ENCODE measurements at places on chromosomes 12 and 14.
A peak's percentile ranks its signal among the peaks of the same experiment; 100 is the strongest.

DNA sequence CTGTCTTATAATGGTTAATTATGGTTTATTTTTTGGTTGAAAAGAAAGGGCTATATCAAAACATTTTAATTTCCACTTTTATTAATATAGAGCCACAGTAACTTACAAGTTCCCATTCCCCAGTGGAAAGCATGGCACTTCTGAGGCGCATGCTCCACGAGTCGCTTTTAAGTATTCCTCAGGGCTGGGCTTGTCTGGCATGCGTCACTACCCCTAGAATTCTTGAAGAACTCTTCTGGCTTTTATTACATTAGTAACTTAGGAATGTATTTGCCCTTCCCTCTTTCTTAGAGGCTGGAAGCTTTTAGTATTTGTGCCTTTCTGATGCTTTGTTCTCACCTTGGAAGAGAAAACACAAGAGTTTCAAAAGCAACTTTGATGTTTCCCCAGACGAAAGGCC, 81.1 kb downstream of the ESR2 start:
- DNase-seq: no peak

GRCh38 chr14:100779691-100780080, 46.2 kb upstream of the MEG3 start:
- no peak for DNase-seq

GRCh38 chr12:4269279-4269991, 4.1 kb upstream of the CCND2 start:
- DNase-seq: peak; percentile 93

DNA sequence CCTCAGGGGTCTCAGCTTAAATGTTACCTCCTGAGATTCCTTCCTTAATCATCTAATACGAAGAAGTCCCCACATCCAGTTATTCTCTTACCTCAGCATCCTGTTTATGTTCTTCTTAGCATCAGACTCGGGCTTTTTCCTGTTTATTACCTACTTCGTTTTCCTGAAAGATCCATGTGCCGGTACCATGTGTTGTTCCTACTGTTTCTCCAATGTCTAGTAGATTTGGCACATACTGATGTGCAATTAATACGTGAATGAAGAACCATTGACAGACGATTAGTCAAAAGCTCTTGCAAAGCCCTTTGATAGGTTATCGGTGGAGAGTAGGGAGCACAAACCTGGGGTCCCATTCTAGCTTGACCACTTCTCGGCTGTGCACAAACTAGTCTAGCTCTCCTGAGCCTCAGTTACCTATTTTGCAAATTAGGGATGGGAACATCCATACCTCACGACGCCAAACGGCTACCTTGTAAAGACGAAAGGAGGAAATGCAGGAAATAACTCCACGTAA, 735 bp upstream of the MAPKAPK5 start:
- no peak for DNase-seq

DNA sequence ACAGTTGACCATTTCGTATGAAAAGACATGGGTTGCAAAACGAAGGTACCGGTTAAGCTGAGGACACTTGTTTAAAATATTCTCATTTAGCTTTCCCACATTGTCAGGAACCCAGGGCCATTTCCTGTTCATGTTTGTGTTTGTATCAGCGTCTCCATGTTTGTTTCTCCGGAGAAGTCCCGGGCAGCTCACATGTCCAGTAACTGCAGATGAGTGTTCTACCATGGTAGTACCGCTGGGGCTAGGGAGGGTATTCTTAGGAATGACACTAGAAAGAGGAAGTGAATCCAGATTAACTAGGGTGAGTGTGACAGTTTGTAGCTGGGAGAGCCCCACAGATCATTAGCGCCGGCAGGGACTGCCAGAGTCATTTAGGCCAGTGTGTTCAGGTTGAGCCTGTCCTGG, 50.0 kb upstream of the EVL start:
- peak; percentile 46 for DNase-seq

- no peak for DNase-seq
Measured at GRCh38 chr12:9388379-9388778, 180.2 kb upstream of the PZP start.

DNA sequence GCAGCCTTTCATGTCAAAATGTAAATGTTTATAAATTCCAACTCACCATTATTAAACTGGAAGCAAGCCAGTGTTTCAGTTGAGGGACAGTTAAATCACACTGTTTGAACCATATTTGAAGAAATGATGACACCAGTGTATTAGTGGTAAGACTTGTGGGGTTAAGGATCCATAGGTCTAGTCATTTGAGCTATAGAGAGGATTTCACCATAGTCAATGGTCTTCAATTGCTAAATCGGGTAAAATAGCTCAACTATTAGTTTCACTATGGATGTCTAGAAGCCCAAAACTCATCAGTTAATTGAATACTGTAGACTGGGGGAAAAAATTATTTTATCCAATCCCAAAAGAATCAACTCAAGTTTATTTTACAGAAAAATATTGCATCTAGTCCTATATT, 659.1 kb downstream of the NRXN3 start:
- no peak for DNase-seq

GRCh38 chr14:55884819-55885218, 233.4 kb upstream of the PELI2 start:
- no peak for DNase-seq

GRCh38 chr14:51677738-51678137, 26.0 kb downstream of the FRMD6 start:
- DNase-seq: no peak

DNA sequence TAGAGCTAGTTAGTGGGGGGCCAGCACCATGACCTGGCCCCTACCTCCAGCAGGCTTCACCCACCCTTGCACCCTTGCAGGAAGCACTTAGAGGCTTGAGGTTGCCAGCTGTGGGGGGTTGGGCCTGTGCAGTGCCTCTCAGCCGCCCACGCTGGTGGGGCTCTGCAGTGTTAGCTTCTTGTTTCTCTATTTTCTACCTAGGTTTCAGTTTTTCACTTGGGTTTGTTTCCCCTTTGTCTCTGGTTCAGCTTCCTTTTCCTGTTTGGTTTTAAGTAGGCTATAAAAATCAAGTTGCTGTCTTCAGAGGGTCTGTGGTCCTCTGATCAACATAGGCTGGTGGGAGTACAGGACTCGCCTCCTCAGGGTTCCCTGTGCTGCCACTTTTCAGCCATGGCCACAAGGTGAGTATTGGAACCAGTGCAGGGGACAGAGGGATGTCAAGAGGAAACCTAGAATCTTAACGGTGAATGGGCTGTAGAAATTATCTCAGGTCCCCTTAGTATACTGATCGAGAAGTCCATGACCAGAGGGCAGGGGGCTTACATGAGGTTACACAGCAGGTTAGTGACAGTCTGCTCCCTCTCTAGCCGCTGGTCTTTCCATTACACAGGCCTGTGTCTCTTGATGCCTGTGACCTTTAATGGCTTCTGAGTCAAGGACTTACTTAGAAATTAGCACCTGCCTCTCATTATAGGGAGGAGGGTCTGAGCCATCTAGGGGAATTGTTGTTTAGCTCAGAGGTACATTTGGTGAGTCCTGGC, at the start of gene EVL:
EVL (plus strand) TSS at position 312 of the 761 bp plus-strand sequence; CDS start at position 391, 79 bp downstream.
- no peak for DNase-seq

GRCh38 chr14:74217672-74218448, 21.4 kb upstream of the VSX2 start:
- DNase-seq: peak; percentile 75

- DNase-seq: peak; percentile 63
Measured at GRCh38 chr12:53575502-53576249, 50.5 kb downstream of the ATF7 start.

GRCh38 chr14:70283156-70283555, 76.3 kb downstream of the COX16 start:
- no peak for DNase-seq

DNA sequence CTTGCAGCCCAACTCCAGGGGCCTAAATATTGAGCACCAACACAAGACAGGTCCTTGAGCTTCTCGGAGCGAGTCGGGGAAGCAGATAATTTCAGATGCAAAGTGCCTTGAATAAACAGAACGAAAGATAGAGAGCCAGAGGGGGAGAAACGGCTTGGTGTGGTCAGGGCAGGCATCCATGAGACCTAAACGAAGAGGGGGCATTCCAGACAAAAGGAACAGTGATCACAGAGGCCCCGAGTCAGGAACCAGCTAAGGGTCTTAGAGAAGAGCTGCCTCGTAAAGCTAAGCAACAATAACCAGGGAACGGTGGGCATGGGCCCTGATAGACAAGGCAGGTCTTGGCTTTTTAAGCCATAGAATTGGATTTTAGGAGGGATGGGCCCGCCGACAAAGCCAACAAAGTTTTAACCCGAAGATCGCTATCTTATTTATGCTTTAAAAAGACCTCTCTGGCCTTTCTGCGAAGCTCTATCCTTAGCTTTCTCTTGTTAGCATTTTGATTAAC, 421 bp upstream of the ACADS start:
- DNase-seq: no peak

GRCh38 chr14:51006781-51007211, 62.5 kb upstream of the PYGL start:
- peak; percentile 70 for DNase-seq

- DNase-seq: no peak
Measured at GRCh38 chr12:62127516-62127915, 132.7 kb upstream of the USP15 start.

DNA sequence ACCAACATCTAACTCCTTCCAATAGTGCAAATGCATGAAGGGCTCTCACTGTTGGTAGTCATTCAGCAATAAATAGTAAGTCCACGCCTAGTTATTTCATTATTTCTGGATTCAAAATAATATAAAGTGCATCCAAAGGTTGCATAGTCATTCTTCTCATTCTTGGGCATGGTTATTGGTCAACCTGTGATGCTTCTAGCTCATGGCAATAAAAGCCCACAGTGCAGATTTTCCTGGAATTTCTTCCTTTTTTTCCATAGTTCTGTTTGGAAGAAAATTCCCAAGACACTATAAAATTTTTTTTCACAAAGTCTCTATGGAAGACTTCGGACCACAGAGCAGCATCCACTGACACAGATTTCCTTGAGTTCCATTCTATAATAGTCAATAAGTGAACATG, 7.6 kb downstream of the CD69 start:
- no peak for DNase-seq

- DNase-seq: no peak
Measured at GRCh38 chr12:63362166-63362565, 211.2 kb upstream of the AVPR1A start.

GRCh38 chr14:34685819-34686428, 28.5 kb downstream of the CFL2 start:
- no peak for DNase-seq

DNA sequence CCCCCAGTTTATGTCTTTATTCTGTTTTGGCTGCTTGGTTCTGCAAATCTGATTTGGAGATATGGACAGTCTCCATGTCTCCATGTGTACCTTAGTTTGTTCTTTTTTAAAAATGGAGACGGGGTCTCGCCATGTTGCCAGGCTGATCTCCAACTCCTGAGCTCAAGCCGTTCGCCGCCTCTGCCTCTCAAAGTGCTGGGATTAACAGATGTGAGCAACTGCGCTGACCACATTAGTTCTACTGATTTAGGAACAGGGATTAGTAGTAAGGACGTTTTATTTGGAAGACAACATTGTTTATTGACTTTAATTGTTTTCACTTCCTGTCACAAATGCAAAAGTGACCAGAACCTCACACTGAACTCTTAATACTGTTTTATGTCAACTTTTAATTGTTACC, 14.7 kb downstream of the AEBP2 start:
- no peak for DNase-seq

GRCh38 chr12:66228462-66228861, 39.4 kb downstream of the IRAK3 start:
- DNase-seq: no peak

GRCh38 chr14:78721756-78722480, 551.7 kb downstream of the NRXN3 start:
- no peak for DNase-seq

- no peak for DNase-seq
Measured at GRCh38 chr12:131913666-131914065, 15.4 kb upstream of the PUS1 start.

DNA sequence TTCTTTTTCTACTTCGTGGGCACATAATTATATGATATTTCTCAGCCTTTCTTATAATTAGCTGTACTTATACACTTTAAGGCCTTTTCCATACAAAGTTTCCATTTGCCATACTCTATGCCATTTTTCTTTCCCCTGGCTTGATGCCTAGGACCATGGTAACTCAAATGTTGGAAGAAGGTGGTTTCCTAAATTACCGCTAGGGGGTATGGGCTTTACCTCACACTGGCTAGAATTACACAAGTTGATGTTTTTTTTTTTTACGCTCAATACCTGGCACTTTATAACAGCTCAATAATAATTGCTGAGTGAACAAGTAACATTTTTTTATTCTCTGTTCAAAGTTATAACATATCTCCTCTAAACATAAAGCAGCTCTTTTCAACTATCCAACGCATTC, 306.8 kb upstream of the LRFN5 start:
- no peak for DNase-seq

- DNase-seq: no peak
Measured at GRCh38 chr12:25975682-25976081, 17.2 kb downstream of the RASSF8 start.

GRCh38 chr14:51079489-51079888, 15.4 kb downstream of the TRIM9 start:
- no peak for DNase-seq

DNA sequence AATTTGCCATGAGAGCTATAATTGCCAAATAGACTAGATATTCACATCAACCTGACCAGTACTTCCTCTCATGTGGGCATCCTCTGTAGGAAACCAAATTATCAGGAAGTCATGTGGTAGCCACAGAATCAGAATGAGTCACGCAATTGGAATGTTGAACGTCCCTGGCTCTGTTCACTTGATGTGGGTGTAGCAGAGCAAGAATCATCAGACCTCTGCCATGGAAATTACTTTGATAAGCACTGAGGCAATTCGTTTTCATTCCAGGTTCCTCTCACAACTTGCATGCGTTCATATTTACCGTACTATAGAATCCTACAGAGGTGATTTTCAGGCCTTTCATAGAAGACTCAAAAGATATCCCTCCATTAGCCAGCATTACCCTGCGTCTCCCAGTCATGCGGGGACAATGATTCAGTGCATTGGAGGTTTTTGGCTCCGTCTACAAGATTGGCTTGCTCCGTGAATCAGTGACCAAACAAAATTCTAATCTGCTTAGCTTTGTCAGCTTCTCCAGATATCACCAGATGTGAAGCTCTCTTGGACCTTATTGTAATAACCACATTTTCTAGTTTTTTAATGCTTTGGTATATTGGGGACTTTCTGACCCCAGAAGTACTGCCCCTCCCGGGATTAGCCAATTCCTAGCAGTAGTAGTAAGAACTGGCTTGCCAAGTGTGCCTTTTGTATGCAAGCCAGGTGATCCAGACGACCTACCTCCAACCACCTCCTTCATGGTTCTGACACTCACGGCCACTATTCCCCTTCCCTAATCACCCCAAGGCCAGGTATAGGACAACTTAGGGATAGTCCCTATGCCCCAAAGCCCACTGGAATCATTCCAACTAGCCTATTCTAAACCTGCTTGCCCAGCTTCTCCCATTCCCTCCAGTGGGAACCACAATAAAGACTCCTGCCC, 133.4 kb downstream of the KICS2 start:
- peak; percentile 91 for DNase-seq

- DNase-seq: no peak
Measured at GRCh38 chr14:75399843-75400775, 27.7 kb upstream of the JDP2 start.

DNA sequence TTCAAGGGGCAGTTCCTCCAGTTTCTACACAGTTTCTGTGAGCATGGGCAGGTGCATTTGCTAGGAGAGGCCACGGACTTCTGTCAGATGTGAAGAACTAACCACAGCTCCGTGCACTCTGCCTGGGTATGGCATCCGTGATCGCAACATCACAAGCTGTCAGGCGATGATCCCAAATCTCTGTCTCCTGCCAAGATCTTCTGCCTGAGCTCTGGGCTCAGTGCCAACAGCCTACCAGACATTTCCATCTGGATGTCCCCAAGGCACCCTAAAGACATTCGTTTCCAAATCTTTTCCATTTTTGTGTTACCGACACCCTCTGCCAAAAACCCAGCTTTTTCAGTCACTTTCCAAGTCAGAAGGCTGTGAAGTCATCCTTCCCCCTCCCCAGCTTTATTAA, 292.1 kb downstream of the GLT1D1 start:
- no peak for DNase-seq
